Stimulated activated CD8-positive, alpha-beta memory T cell treated with anti-CD3 and anti-CD28 coated beads, Interleukin-4, amount 100 ng/mL, for 4 hours (primary cell): ENCODE measurements at places on chromosomes 13 and 19.

DNA sequence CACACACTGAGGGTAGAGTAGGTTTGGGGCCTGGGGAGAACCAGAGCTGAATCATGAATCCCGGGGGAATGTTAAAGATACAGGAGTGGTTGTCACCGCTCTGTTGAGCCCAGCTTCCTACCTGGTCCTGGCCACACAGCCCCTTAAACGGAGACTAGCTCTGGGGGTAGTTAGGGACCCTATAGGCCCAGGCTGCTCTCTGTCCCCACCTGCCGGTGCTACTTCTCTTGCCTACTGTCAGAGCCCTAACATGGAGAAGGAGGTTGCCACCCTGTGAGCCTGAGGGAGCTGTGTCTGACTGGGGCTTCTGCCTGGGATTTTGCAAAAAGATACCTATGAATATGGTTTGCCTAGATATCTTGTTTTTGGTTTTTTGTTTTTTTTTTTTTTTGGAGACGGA lies 36.6 kb upstream of the ZNF429 start:
- DNase-seq, result no peak

GRCh38 chr19:15225760-15226159 lies 6.5 kb downstream of the EPHX3 start:
- DNase-seq, result no peak

DNA sequence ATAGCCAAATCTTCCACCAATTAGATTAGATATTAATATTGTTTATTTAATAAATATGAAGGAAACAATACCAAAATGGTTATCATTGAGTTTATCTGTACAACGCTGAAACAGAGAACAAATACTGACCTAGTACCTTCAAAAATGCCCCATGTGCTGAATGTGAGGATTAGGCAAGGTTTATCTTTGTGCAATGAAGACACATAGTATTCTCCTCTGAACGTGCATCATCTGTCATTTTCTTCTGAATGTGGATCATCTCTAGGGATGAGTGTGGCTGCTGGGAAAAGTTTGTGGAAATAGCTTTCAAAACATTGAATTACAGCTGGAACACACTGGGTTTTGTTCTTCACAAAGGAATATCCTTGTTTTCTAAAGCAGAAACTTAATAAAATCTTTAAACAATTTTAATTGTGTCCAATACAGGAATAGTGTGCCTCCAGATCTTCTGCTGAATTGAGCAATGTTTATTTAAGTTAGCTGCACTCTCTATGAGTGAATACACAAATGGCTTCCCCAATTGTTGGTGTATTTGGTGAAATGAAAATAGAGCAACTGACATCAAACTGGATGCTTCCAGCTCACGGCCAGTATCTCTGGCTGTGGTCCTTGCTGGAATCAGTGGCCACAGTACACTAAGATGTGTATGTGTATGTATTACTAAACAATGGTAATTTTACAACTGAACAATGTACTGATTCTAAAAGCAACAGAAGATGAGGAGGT lies 6.7 kb downstream of the COL4A1 start:
- DNase-seq, result no peak

DNA sequence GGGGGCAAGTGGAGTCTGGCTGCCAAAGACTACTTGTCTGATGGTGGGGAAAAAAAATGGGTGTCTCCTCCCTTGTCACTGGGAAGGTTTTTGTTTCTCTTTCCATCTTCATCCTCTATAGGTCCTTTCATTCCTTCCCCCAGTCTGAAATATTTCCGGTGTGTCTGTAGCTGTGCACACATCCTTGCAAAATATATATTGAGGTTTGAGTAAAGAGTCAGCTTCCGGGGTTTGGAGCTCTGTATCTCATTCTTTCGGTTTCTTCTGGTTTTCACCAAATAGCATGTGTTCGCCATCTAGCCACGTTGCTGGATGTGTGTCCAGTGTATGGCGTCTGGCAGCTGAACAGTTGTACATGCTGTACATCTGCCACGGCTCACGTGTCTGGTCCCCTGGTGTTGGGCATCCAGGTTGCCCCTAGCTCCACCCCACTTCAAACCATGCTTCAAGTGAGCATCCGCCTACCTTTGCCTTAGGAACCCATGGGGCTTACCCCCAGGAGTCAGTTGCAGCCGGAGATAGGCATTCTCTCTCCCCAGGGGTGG lies 142.2 kb downstream of the SIPA1L3 start:
- no peak for DNase-seq

- DNase-seq, result no peak
Measured at GRCh38 chr19:34172661-34173192, 423 bp downstream of the LSM14A start.

DNA sequence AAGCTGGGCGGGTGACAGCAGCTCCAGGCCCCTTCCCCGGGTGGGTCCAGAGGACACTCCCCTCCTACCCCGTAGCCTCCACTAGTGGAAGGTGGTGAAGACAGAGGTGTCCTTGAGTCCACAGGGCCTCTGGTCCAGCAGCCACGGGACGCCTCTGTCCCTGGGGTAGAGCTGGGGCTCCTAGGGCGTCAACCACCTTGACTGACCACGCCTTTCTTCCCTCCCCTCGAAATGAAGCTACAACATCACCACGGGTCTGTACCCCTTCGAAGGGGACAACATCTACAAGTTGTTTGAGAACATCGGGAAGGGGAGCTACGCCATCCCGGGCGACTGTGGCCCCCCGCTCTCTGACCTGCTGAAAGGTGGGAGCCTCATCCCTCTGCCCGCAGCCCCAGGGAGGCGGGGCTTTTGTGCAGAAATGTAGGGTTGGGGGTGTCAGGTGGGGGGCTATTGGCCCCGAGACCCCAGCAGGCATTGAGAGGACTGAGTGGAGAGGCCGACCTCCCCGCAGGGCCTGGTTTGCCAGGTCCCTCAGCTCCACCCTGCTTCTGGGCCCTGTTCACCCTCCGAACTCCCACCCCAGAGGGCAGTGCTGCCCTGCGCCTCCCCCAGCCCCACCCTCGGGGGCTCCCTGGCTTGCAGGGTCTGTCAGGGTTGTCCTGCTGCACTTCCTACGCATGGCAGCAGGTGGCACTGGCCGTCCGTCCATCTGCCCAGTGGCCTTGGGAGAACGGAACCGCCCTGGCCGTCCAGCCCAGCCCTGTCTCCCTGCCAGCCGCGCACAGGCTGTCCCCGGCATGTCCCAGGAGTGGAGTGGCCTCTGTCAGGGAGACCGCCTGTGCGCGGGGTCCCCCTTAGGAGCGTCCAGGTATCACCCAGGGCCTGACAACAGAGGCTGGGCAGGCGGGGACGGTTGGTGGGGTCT lies 15.7 kb downstream of the STK11 start:
- no peak for DNase-seq

DNA sequence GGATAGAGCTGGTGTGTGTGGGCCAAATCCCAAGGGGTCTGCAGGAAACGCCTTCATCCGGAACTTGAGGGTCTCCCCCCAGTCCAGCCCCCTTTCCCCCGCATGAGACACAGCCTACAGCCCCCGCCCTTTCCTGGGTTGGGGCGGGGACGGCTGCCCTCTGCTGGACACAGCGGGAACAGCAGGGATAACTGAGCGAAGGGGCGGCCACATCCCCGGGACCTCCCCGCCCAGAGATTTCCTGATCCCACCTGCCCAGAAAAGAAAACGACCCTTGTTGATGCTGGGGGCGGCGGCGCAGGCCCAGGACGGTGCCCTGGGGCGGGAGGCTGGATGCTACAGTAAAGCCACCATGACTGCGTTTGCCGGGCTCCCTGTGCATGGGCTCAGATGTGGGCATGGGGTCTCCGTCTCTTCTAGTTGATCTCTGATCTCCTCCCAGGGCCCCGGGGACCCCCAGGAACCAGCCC lies 14.2 kb downstream of the ONECUT3 start:
- DNase-seq, result peak; percentile 33

GRCh38 chr13:44833139-44833538 lies 156.1 kb downstream of the NUFIP1 start:
- no peak for DNase-seq

DNA sequence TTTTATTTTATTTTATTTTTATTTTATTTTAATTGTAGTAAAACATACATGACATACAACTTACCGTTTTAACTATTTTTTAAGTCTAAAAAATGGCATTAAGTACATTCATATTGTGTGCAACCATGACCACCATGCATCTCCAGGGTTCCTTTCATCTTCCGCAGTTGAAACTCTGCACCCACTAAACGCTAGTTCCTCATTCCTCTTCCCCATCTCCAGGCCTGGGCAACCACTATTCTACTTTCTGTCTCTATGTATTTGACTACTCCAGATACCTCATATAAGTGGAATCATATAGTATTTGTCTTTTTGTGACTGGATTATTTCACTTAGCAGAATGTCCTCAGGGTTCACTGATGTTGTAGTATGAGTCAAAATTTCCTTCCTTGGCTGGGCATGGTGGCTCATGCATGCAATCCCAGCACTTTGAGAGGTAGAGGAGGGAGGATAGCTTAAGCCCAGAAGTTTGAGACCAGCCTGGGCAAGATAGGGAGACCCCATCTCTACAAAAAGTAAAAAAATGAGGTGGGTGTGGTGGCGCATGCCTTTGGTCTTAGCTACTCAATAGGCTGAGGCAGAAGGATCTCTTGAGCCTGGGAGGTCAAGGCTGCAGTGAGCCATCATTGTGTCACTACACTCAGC lies 55.7 kb upstream of the ZNF507 start:
- no peak for DNase-seq

DNA sequence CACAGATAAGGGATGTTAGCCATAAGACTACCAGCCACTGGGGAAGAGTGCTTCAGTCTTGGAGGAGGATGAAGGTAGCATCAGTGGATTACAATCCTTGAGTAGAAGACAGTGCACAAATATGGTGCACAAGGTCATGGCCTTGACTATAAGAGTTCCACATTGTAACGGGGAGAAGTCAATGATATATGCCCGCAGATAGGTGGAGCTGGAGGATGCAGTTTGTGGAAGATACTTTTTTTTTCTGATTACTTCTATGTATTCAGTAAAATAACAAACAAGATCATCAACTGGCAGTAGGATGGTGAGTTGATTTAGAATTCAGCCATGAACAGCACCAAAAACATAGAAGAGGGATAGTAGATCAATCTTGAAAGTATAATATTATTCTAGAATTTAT lies 926.8 kb upstream of the MIR17HG start:
- no peak for DNase-seq

DNA sequence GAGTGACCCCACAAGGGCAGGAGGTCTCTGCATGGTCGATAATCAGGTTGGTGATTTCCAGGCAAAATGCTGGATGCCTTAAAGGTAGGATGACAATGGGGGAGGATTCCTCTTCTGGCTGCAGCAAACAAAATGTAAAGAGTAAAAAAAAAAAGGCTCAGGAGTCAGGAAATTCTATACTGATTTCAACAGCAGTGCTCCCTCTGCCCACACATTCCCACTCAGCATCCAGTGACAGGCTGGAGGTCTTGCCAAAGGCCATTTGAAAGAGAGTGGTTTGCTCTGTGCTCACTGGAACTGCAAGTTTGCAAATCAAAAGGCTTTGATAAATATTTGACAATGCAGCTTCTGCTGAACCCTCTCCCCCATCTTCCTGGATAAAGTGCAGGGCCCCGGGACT lies 135.4 kb downstream of the TNFRSF19 start:
- DNase-seq, result no peak

GRCh38 chr19:18637673-18638630 lies 1.1 kb downstream of the KLHL26 start:
- no peak for DNase-seq

GRCh38 chr13:93243375-93244063 lies 16.9 kb downstream of the GPC6 start:
- no peak for DNase-seq

GRCh38 chr19:46945694-46946489 lies 73.7 kb upstream of the NPAS1 start:
- no peak for DNase-seq

- DNase-seq, result no peak
Measured at GRCh38 chr13:25980255-25980654, 71.6 kb downstream of the SHISA2 start.

DNA sequence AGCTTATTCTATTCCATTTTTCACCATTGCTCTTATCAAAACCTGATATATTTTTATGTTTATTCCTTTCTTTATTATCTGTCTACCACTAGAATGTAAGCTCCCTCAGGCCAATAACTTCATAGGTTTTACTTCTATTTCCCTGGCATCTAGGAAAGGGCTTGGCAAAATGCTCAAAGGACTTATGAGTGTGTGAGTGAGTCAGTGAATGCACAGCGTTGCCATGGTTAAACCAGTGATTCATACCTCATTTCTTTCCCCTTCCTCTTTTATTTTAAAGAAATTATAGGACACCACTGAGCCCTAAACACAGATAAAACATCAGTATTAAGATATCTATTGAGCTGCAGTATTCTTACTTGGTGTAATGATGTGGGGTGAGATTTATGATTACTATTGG lies 162.1 kb downstream of the GPC6 start:
- DNase-seq, result no peak

GRCh38 chr13:25237083-25237482 lies 50.2 kb downstream of the MTMR6 start:
- DNase-seq, result no peak

DNA sequence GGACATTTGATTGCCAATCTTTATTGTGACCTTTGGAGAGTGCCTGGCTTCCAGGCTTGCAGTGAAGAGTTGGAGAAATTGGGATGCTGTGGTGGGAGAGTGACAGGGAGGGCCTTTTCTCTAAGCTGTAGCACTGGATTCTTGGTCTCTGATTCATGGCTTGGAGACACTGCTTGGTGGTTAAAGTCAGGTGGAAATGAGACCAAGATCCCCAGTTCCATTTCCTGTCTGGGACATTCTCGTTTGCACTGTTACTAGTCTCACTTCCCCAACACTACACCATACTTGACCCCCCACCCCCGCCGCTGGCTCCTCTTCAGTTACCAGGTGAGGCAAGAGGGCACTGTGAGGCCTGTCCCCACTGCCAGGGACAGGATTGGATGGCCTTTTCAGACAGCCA lies 2.9 kb downstream of the SUPT5H start:
- no peak for DNase-seq

DNA sequence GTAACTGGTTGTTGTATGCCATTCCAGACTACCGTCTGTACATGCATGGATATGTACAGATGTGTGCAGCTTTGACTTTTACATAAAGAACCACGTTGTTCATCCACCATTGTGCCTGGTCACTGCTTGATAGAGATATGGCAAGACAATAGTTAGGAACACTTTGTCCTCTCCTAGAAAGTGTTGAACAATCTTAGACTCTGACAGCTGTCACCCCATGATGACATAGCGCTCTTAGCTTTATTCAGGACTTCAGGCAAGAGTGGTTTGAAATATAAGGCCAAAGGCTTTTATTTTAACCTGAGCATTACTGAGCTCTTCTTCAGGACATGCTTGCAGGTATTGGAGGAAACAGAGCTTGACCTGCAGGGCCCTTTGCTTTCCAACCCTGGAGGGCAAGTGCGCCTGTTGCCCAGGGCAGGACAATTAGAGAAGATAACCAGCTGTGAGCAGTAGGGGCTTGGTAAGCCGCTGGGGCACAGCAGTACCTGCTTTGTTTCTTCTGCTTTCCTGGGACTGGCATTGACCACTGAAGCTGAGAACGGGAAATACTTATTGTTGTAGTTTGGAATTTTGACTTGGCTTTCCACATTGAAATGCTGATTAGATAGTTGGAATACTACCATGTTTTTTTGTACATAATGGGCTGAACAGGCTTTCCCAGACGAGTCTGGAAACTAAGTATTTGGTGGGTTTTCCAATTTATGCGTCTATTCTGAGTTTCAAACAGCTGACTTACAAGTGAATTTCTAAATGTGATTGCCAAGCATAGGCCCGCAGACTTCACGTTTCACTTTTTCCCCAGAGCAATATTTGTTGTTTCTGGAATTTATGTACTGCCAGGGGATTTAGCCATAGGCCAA lies 51.1 kb downstream of the GARRE1 start:
- no peak for DNase-seq

- no peak for DNase-seq
Measured at GRCh38 chr13:113919761-113920559, 53.9 kb downstream of the C13orf46 start.
